Diencephalon (tissue), 1 donor: ENCODE measurements at places on chromosomes 16 and 17. TPM values are rescaled to one million over a fixed set of nuclear protein-coding genes. Genes with fewer than 3 reads are reported as not detected.

Gene TMEM100
- total RNA-seq, result 7.6 TPM

Gene MYH8
- under 0.01 TPM for total RNA-seq

Gene KRTAP1-5
- not detected for total RNA-seq

Gene AMFR
- total RNA-seq, result 244 TPM

Gene SAMD14
- total RNA-seq, result 29.8 TPM

Gene FNDC8
- not detected for total RNA-seq

Gene CA7
- not detected for total RNA-seq

Gene IL17C
- total RNA-seq, result not detected

Gene ULK2
- total RNA-seq, result 154 TPM

Gene CDH11
- total RNA-seq, result 215 TPM

Gene GAST
- total RNA-seq, result not detected

Gene CDH13
- total RNA-seq, result 42.7 TPM

Gene DUSP3
- 42.2 TPM for total RNA-seq

Gene CACNA1H
- total RNA-seq, result 24.7 TPM

Gene SHCBP1
- total RNA-seq, result 4.6 TPM

Gene SLC35G3
- total RNA-seq, result not detected

Gene ZNF469
- 1.4 TPM for total RNA-seq

Gene CCDC78
- total RNA-seq, result 8.8 TPM

Gene RPS6KB1
- total RNA-seq, result 37.6 TPM

Gene CYBA
- 28.8 TPM for total RNA-seq

Gene KRT32
- not detected for total RNA-seq

Gene CCDC200
- not detected for total RNA-seq

Gene LPO
- total RNA-seq, result 0.23 TPM

Gene PSMC5
- total RNA-seq, result 78.0 TPM

Gene SDR42E1
- 2.1 TPM for total RNA-seq

Gene CRYM
- 17.1 TPM for total RNA-seq

Gene SMIM5
- total RNA-seq, result 1.4 TPM

Gene ARHGAP44
- 19.1 TPM for total RNA-seq

Gene TBX21
- 0.23 TPM for total RNA-seq

Gene HOXB2
- total RNA-seq, result not detected

Gene ITGA2B
- total RNA-seq, result 2.3 TPM

Gene ANKRD40CL
- not detected for total RNA-seq

Gene CD300H
- not detected for total RNA-seq

Gene WFIKKN2
- 14.3 TPM for total RNA-seq

Gene CUEDC1
- 21.2 TPM for total RNA-seq

Gene GNAO1
- 155 TPM for total RNA-seq

Gene KRT13
- total RNA-seq, result not detected

Gene PLK1
- total RNA-seq, result 5.1 TPM

Gene HAP1
- total RNA-seq, result 9.9 TPM

Gene CCL16
- not detected for total RNA-seq

Gene CES3
- under 0.01 TPM for total RNA-seq

Gene PRDM7
- total RNA-seq, result not detected

Gene CNTD1
- 0.92 TPM for total RNA-seq

Gene TTLL6
- total RNA-seq, result 0.46 TPM

Gene WFIKKN1
- total RNA-seq, result 0.46 TPM

Gene IGF2BP1
- 2.8 TPM for total RNA-seq

Gene ITGB3
- 2.1 TPM for total RNA-seq

Gene CD300LB
- total RNA-seq, result not detected

Gene KRT40
- total RNA-seq, result not detected
